Fibroblast of skin of left biceps (primary cell): ENCODE measurements at places on chromosomes 5 and 9.

- no peak for DNase-seq
Measured at GRCh38 chr5:71974622-71975021, 132.7 kb upstream of the MAP1B start.

GRCh38 chr9:3455094-3455493 lies 70.7 kb downstream of the RFX3 start:
- DNase-seq: no peak

DNA sequence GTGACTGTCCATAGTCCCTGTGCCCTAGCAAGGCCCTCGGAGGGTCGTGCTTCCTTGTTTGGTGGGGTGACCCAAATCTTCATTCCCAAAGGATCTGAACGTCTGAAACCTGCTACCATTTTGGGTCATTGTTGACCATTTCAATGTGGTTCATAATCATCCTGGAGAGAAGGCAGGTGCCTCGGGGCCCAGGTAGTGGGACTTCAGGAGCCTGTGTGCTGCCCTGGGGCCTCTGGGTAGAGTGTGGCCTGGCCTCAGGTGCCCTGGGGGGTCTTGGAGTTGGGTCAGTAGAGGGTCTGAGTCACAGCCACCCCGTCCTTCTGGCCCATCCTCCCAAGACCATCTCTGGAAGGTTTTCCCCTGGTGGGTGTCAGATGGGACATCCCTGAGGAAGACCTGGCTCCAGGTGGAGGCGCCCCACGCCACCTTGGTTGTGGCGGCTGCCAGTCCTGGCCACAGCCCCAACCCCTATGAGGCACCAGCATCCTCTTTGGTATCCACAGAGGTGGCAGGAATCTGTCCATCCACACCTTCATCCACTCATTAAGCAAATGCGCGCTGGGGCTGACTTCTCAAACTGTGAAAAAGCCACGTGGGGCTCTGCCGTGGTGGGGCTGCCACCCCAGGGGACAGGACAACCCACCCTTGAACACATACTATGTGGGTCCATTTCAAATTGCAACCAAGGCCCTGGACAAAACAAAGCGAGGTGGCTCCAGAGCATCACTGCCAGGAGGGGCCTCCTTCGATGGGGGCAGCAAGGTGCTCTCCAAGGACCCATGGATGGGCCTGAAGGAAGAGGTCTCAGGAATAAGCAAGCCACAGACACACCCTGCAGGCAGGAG lies 41.6 kb upstream of the FCN1 start:
- no peak for DNase-seq

- no peak for DNase-seq
Measured at GRCh38 chr5:102511666-102512065, 12.9 kb upstream of the SLCO6A1 start.

- no peak for DNase-seq
Measured at GRCh38 chr9:136876476-136876875, 9.8 kb upstream of the TRAF2 start.
